Cerebellum (tissue), 4 donors: ENCODE measurements at places on chromosomes 2 and 18.

DNA sequence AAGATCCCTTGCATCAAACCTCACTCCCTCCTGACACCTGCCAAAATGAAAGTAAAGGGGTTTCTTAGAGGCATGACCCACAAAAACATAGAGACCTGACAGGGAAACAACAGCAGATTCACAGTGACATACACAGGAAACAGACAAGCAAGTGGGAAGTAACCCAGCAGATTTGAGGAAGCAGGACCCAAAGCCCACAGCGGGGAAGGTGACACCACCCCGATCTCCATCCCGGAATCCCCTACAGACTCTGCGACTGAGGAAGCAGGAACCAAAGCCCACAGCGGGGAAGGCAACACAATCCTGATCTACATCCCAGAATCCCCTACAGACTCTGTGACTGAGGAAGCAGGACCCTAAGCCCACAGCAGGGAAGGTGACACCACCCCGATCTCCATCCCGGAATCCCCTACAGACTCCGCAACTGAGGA, 21.6 kb downstream of the CIB4 start:
- no peak for DNase-seq

DNA sequence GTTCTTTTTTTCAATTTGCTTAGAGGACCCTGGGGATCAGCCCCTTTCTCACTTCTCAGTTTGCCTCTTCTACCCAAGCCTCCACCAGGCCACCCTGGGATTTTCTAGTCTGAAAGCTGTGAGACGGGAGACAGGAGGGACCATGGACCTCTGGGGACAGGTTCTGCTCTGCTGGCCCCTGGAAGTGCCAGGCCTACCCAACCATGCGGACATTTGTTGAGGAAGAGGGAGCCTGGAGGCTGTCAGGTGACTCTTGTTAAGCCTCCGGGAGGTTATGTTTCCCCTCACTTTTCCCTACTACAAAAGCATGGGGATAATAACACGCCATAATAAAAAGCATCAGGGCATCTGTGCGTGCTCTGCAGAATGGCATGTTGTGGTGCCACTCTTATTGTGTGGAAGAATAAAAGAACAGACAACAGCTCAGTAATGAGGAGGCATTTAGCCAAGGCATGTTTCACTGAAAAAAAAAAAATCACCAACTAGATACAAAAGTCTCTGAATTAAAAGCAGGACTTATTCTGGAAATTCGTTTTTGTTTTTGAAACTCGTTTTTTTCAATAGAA, 48.3 kb upstream of the PLA2R1 start:
- no peak for DNase-seq

DNA sequence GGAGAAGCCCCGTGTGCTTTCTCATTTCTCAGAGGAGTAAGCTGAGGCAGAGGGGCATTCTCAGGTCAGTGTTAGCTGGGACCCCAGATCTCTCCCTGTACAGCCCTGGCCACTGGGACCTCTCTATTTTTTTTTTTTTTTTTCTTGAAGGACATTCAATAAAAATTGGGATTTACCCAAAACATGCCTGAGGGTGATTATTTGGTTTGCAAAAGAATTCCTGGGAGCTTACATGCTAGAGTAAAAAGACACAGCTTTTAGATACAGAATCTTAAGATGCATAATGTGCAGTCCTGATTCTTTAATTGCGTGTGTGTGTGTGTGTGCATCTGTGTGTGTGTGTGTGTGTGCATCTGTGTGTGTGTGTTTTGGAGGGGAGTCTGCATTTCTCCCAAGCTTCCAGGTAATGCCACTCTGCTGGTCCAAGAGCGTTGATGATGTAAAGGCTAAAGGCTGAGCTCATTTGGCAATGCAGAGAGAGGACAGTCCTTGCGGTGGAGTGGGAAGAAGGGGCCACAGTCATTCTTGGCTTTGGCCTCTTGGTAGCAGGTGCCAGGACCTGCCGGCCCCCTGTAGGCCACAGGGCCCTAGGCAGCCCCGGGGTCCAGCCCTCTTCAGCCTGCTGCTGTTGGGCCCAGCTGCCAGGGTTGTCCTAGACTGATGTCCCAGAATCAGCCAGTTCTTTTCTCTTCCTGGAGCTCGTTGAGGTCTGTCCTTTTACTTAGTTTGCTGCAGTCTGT, 74.1 kb upstream of the MCFD2 start:
- DNase-seq: no peak

- no peak for DNase-seq
Observed at GRCh38 chr2:232505856-232506255, 14.3 kb upstream of the PRSS56 start.

DNA sequence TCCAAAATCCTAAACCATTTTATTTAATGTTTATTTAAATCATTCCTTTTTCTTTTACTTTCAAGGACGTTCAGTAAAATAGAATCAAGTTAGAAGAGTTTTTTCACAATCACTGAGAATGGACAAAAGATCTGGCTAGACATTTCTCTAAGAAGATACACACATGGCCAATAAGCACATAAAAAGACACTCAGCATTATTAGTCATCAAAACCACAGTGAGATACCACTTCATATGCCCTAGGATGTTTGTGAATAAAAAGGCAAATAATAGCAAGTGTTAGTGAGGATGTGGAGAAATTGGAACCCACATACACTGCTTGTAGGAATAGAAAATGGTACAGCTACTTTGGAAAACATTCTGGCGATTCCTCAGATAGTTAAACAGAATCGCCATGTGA, 76.1 kb downstream of the RHBDD1 start:
- no peak for DNase-seq

- no peak for DNase-seq
Observed at GRCh38 chr2:75564026-75564688, 3.4 kb upstream of the EVA1A start.

GRCh38 chr2:40329739-40330030, 122.2 kb downstream of the SLC8A1 start:
- no peak for DNase-seq

DNA sequence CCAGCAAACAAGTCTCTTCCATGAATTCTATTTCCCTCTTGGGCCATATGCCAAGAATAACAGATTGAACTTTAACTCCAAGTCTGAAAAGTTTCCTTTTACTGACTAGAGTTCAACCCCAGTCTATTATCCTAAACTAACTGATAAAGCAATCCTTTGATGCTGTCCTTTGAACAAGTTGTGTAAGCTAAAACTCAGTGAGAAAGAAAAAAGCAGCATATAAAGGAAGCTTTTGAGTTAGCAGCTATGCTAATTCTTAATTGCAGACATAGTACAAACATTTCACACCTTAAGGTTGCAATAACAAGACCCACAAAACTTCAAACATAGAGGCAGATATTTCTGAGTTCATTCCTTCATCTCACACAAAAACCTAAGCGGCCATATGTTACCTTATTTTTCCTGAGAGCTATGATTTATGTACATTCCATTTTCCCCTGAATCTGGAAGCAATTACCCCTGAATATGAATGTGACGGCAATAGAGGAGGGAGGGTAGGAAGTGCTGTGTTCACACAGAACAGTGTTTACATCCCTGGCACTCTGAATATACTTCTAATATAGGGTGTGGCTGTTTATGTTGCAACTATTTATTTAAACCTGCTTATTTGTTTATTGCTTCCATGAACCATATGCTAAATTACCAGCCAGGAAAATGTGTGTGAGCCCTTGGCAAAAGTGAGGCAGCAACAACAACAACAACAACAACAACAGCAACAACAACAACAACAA, 180.6 kb downstream of the IRS1 start:
- DNase-seq: no peak

GRCh38 chr2:2646433-2647051, 315.5 kb upstream of the MYT1L start:
- no peak for DNase-seq

- DNase-seq: no peak
Observed at GRCh38 chr2:190984595-190984994, 29.4 kb downstream of the STAT1 start.

DNA sequence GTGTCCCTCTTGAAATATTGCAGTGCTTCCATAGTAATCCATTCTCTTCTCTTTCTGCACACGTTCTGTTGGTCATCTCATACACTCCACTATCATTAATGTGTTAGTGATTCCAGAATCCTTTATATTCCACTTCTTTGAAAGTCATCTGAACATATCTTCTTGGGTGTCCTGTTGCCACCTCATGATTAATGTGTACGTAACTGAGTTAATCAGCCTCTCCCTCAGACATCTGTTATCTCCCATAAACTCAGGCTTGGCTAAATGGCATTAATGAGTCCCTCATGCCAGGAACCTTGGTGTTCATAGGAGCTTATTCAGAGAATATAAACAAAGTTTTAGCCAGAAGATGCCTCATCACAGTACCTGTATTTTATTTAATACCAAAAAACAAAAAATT, 126.4 kb downstream of the NCOA1 start:
- no peak for DNase-seq

DNA sequence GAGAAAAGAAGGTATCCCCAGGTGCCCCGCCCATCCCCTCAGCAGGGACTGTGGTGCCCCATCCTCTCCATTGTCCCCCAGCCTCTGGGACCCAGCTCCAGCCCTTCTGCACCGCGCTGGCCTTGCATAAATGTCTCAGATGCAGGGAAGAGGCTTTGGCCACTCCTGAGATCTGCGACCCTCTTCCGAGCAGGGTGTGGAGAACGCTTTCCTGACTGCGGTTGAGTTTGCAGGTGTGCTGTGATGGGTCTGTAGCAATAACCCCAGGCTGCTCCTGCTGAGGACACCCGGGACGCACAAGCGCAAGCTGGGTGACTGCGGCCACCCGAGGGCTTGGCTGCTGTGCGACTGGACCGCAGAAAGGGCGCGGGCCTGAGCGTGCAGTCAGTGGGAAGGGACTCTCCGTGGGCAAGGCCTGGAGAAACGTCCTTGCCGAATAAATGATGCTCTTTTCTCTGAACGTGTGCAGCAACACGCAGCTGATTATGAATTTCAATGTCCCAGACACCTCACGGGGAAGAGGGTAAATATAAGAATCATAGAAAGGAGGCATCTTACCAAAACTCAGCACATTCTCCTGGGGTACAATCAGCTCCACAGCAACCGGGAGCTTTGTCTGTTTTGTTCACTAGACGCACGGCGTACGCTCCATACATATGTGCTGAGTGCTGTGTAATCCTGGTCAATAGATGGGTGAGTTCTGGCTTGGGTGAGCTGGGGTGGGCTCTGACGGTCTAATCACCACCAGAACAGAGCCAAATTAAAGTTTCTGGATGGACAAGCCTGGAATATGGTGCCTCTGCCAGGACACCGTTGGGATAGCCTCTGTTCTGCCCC, 67.5 kb upstream of the ZNF516 start:
- no peak for DNase-seq

- DNase-seq: no peak
Observed at GRCh38 chr2:225479386-225479785, 79.9 kb downstream of the NYAP2 start.

DNA sequence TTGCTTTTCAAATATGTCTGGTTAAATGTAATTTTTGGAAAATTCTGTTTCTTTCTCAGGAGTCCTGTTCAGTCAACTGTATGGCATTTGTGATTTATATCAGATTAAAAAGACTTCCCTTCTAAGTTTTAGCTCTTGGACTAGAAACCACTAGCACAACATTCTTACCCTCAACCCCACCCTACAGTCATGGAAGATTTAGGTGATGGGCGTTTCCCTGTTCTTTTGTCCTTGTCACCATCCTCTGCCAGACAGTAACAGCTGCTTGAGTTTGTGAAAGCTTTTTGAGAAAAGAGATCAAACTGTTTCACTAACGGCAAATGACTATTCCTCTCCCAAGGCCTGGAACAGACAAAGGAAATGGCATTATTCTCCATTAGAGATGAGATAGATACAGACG, 31.8 kb downstream of the SERPINB5 start:
- no peak for DNase-seq

DNA sequence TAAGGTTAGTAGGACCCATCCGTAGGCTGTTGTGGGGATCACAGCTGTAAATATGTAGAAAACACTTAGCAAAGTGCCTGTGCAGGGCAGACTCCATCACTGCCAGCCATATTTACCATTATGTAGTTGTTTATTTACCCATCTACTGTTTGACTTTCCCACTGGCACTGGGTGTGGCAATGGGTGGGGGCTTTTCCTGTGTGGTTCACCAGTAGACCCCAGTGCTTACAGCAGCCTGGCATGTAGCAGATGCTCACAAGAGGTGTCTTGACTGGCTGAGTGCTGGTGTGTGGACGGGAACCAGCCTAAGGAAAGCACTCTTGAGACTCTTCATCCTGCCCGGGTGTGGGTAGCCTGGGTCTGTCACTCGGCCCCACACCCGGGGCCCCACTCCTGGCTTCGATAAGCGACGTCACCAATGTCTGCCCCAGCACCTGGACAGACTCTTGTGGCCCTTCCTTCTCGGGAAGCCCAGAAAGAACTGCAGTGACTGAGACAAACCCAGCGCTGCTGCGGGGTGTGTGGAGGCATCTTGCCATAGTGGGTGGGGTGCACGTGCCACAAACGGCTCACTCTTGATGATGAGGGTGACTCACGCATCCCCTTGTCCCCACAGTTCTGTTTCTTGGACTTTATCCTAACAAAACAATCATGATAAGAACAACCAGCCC, 78.3 kb downstream of the HDAC4 start:
- no peak for DNase-seq

GRCh38 chr2:106159866-106160785, 34.0 kb downstream of the UXS1 start:
- DNase-seq: no peak

- DNase-seq: no peak
Observed at GRCh38 chr2:238988105-238988504, 140.2 kb downstream of the TWIST2 start.

GRCh38 chr2:125681576-125681975, 974.4 kb upstream of the GYPC start:
- DNase-seq: no peak

GRCh38 chr2:151207100-151207499, 54.6 kb downstream of the RBM43 start:
- no peak for DNase-seq

DNA sequence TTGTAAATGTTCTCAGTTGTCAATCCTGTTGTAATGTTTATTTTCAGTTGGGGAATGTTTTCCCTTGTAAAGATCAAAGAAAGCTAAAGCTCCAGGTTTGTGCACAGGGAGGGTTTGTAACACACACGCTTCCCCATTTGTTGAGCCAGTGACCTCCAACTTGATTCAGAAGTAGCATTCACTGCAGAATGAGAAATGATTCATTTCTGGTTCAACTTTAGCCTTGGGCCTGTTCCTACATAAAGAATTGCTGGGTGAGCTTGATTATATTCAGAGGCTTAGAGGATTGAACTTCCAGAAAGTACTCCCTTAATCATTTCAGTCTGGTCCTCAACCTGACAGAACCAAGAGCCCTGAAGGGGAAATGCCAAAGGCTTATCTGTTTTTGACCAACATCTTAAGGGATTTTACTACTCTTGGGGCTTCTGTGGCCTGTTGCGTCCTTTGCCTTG, 70.6 kb upstream of the CAVIN2 start:
- DNase-seq: no peak

DNA sequence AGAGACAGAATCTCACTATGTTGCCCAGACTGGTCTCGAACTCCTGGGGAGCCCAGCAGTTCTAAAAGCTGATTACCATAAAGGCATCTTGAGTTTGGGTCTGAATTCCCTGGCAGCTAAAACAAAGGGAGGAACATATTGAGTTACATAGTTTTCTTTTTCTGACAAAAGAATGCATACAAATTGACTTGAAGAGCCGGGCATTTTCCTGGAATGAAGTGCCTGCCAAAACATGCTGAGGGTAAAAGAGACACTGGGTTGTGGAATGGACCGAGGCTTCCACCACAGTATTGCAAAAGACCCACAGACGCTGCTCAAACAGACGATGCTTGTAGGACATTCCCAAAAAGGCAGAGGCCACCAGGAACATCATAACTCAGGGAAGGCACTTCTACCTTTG, 35.1 kb upstream of the ROCK2 start:
- DNase-seq: no peak
